ENCODE measurements at places on chromosomes 3 and 15.

DNA sequence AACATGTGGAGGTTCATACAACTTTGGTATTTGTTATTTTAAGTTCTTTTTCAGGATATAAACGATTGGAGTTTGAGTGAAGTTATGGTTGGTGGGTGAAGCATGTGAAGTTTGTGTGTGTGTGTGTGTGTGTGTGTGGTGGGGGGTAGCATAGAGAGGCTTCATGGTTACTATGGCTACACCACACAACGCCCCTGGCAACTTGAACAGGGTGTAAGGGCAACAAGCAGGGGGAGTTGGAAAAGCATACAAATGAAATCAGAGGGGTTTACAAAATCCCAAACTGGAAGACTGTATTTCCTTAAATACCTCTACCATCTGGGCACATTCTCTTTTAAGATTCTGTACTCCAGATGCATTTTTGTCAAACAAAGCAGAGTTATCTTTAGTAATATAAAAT, 207.5 kb downstream of the SV2B start:
- no peak for DNase-seq

- no peak for DNase-seq
These were observed 768 bp upstream of the SEMA5B start for GRCh38 chr3:123028233-123028828.

GRCh38 chr15:96431786-96432185, 101.3 kb downstream of the NR2F2 start:
- DNase-seq = no peak

GRCh38 chr3:176595307-176595706, 602.0 kb downstream of the TBL1XR1 start:
- no peak for DNase-seq

DNA sequence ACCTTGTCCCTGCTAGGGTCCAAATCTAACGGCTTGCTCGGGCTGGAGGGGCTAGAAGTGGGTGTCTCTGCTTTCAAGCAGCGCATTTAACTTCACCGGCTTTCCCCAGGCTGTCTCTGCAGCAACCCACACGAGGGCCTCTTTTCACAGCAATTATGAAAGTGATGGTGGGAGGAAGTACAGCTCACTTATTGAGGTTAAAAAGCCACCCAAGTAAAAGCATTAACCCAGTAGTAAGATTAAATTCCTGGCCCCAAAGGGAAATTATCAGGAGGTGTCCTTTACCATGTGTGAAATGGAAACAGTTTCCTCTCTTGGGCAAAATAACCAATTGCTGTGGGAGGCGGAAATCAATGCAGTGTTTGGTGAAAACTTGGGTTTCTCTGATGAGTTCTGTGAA, 41.1 kb downstream of the NGRN start:
- DNase-seq = no peak

GRCh38 chr3:17075907-17076306, 191.2 kb downstream of the PLCL2 start:
- no peak for DNase-seq

- DNase-seq = no peak
These were observed 96.7 kb upstream of the NECTIN3 start for GRCh38 chr3:110974902-110975301.

- DNase-seq = no peak
These were observed 21.4 kb upstream of the NR2C2 start for GRCh38 chr3:14925729-14926591.

- no peak for DNase-seq
These were observed 59.9 kb upstream of the MCF2L2 start for GRCh38 chr3:183488343-183488742.

DNA sequence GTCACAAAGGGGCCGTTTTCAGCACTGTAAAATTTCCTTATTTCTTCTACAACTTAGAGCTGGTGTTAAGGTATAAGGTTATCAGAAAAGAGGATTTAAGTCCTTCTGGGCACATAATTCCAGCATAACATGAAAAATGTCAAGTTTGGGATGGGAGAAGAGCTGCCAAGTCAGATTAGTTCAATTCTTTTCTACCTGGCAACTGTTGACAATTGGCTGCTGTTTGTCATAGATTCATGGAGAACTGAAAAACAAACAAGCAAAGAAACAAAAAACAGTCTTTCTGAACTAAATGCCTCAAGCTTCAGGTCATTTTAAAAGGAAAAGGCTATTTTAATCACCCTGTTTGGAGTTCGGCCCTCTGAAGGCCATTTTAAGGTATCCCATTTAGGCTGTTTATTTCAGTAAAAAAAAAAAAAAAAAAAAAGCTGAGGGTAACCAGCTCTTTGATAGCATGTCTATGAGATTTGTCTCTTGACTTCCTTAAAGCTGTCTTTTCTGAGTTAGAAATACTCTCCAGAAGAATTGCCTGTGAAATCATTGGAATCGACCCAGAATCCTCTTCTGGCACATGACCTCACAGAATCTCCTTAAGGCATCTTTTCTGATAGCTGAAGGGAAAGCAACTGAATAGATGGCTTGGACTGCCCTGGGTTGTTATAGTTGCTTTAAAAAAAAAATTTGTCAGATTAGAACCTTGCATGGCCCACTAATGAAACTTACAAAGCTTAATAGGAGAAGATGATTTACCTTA, 173.3 kb downstream of the SEMA6D start:
- DNase-seq = no peak

DNA sequence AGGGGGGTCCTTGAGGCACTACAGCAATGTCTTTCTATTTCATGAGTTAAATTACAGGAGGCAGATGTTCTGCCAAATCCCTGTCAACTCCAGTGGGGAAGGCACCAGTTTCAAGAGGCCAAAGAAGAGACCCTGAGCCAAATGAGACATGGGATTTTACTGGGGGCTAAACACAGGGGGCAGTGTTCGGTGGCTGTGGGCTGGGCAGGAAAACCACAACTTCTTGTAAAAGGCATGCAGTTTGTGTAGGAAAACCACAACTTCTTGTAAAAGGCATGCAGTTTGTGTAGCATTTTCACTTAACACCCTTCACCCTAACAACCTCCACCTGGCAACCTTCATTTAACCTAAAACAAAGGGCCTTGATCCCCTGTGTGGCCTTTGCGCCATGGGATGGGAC, 61.0 kb downstream of the POLR2M start:
- no peak for DNase-seq

DNA sequence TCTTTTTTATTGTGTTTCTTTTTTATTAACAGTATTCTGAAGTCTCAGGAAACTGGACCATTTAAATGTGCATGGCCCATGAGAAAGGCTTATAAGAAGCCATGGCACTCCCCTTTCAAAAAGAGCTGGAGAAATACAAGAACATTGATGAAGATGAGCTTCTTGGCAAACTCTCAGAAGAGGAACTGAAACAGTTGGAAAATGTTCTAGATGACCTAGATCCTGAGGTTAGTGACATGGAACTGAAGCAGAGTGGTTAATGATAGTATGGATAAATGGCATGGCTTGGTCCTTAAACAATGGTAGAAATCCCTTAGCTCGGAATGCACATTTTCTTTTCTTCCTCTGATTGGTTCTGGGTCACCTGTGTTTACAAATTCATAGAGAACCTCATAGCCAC, 14.9 kb downstream of the TMOD2 start:
- no peak for DNase-seq

DNA sequence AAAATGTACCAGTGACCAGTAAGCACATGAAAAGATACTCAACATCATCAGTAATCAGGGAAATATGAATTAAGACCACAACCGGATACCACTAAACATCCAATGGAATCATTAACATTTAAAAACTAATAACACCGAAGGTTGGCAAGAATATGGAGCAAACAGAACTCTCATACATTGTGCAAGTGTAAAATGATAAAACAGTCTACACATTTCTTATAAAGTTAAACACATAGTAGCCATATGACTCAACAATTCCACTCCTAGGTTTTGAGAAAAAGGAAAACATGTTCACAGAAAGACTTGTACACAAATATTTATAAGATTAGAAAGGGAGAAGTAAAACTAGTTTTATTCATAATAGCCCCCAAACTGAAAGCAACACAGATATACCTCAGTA, 60.3 kb upstream of the SLCO2A1 start:
- no peak for DNase-seq

DNA sequence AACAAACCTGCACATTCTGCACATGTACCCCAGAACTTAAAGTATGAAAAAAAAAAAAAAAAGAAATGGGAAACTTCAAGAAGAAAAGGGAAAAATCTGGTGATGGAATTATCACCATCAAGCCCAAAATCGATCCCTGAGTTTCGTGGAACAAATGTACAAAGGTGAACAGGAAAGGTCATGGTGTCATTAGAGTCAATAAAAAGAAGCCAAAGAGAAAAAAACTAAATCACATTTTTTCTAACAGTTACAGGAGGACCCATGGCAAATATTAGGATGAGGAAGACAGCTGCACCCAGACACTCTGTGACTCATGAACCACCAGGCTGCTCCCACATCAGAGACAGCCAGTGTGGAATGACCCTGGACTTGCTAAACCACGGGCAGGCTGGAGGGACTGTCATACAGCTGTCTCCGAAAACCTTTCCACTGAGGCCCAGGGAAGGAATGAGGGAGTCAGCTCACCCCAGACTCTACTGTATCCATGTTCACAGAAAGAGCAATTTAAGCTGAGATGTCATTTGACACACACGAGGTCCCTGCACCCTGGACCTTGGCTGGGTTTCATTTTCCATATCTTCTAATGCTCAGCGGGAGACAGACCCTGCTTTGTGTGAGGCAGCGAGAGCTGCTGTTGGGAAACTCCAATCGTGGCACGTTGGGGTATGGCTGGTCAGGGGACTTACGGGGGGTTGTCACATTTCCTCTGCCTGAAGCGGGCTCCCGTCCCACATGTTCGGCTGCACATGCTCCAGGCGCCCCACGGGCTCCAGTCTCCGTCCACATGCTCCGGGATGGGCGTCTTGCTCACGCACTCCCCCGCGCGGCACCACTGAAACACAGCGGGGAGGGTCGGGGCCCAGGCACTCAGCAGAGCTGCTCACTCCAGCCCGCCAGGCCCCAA, 210.2 kb downstream of the ADAMTS17 start:
- DNase-seq = no peak

- no peak for DNase-seq
These were observed 296.0 kb upstream of the ICE2 start for GRCh38 chr15:60774829-60775463.

DNA sequence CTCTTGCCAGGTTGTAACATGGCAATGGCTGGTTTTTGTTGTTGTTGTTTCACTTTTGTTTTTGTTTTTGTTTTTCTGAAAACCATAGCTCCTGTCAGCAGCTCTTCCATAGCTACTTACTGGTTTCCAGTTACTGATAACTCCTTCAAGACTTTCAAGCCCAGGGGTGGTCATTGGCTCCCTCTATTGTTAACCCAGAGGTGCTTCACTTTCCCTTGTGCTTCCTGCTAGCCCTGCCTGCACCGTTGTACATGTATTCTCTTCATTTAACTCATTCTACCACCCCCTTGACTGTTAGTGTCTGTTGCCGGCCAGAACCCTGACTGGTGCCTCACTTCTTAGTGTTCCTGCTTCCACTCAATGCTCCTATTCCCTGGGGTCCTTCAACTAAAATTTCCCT, 4.2 kb upstream of the TRAT1 start:
- peak; percentile 24 for DNase-seq

DNA sequence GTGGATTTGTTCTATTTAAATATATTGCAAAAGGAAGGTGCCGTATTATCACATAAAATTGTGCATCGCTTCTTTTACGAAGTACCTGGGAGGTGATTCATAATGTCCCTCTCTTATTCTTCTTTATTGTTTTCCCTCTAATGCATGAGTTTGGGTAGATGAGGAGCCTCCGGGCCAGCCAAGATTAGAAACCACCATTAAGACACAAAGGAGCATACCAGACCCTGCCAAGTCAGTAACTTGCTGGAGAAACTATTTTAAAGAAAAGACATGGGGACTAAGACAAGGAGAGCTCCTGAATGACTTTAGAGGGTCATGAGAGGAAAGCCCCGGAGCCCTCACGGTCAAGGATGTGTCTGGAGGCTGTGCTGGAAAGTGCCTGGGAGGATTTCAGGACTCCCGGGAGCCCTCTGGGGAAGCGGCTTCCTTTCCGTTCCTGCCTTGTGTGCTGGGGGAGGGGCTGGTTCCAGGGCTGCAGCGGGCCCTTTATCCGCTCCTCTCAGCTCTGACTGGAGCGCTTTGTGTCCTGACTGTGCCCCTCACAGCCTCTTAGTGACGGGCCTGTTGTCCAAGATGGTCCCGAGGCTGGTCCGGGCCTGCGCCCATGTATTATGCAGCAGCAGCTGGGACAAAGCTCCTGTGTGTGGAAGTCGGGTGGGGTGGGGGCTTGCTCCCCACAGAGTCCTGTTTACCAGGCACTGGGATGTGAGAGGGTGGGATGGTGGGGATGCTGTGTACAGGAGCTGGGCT, 35.7 kb downstream of the CORO2B start:
- no peak for DNase-seq

- DNase-seq = no peak
These were observed 201.3 kb downstream of the ABHD5 start for GRCh38 chr3:43892061-43892460.

- no peak for DNase-seq
These were observed 212.2 kb upstream of the LINGO1 start for GRCh38 chr15:77844798-77845446.

- no peak for DNase-seq
These were observed 11.8 kb downstream of the INO80 start for GRCh38 chr15:41104234-41104633.

- DNase-seq = no peak
These were observed 692 bp downstream of the SCAANT1 start for GRCh38 chr3:63911509-63911872.

DNA sequence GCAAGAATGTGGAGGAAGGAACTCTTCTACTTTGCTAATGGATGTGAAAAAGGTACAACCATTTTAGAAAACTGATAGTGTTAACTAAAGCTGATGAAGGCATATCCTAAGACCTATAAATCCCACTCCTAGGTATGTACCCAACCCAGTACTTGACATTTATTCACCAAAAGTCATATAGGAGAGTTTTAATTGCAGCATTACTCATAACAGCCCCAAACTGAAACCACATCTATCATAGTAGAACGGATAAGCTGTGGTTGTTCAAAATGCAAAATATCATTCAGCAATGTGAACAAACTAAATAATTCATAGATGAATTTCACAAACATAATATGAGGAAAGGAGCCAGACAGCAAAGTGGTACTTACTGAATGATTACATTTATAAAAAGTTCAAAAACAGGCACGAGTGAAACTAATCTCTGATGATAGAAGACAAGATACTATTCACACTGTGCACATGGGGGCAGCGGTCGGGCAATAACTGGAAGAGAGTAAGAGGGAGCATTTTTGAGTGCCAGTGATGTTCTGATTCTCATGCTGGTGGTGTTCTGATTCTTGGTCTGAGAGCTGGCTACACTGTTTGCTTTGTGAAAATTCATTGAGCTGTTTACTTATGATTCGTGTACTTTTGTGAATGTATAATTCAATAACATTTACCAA, 34.3 kb downstream of the GOLIM4 start:
- DNase-seq = no peak

DNA sequence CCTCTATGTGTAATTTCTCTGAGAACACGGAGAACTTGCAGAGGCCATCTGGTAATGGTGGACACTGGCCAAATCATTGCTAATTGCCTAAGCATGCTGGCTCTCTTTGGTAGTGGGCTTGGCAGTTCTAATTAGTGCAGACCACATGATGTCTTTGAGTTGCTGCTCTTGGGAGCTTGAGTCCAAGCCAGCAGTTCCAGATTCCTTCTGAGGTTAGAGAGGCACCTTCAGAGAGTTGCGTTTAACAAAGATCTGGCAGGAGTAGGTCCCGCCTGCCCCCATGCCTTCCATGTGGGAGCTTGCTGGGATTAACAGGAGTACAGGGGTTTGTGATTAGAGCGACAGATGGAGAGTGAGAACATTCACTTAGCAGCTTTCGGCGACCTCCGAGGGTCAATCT, 449.0 kb upstream of the LMCD1 start:
- no peak for DNase-seq

- no peak for DNase-seq
These were observed 12.8 kb downstream of the HEMK1 start for GRCh38 chr3:50582083-50582482.

All from stimulated activated CD8-positive, alpha-beta memory T cell treated with anti-CD3 and anti-CD28 coated beads, Interleukin-7, amount 100 ng/mL, for 1 hour (primary cell).